ENCODE measurements at places on chromosomes 5 and 9.

GRCh38 chr9:5897851-5898250 is 7.2 kb downstream of the MLANA start:
- DNase-seq: no peak

GRCh38 chr5:137975208-137975607 is 57.7 kb downstream of the FAM13B start:
- DNase-seq: no peak

DNA sequence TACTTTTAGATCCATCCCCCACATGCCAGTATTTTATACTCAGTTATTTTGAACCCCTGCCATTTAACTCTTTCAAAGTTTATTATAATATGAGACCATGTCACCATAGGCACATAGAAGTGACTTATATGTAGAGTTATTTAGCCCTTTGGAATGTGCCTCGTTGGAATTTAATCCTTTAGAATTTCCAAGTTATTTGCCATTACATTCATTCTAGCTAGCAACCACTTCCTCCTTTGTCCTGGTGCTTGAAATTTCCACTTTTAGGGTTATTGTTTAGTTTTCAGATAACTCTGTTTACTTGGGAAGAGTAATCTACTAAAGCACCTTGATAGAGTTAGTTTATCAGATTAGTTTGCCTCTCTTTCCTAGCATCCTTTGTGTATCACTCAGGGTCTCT is 82.8 kb upstream of the TLE1 start:
- DNase-seq: no peak

- no peak for DNase-seq
These were observed 79.3 kb upstream of the MAP3K1 start for GRCh38 chr5:56735849-56736641.

DNA sequence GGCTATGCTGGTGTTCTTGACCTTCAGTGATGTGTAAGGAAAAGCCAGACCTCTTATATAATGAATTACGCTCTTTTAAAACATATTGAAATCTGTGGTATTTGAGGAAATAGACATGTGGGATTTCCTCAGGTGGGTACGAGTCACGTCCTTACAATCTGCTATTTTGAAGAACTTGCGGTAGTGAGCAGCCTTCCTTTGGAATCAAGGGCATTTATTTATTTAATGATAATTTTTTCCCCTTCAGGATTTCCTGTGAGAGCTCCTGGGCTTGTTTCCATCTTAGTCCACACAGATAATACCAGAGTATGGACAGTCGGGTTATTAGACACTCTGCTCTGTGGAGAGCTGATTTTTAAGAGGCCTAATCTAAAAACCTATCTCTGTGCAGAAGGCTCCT is 167.9 kb downstream of the ARHGEF28 start:
- DNase-seq: no peak

- DNase-seq: no peak
These were observed 248.8 kb downstream of the NNT start for GRCh38 chr5:43851741-43852140.

GRCh38 chr9:123011878-123012528 is 21.5 kb upstream of the GPR21 start:
- no peak for DNase-seq

- DNase-seq: no peak
These were observed 298.6 kb downstream of the PARP8 start for GRCh38 chr5:50964746-50965653.

GRCh38 chr5:41270423-41271251 is 57.3 kb upstream of the C6 start:
- no peak for DNase-seq

DNA sequence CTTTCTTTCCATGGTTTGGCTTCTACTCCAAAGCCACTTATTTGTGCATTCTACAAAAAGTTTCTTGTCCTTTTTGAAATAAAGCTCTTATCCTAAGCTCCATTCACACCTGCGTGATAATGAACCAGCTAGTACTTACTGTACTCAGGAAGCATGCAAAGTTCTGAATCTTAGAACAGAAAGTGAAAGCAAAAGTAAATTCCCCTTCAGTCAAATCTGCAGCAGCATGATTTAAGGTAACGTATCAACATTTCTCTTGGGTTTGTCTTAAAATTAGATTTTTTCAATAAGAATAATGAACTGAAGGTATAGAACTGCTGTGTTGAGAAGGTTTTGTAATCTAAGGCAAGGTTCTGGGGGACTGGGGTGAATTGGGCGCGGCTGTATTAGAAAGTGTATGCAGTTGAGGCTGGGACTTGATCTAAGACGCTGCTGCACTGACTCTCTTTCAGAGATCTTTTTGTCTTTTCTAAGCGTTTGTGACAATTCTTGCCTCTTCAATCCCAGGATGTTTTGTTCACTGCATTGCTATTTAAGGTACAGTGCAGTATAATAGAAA is at the start of gene ERAP2:
TSS of gene ERAP2 (plus strand) at position 209 of the 559 bp plus-strand sequence. CDS start 3,186 bp downstream, outside the sequence.
- DNase-seq: no peak

DNA sequence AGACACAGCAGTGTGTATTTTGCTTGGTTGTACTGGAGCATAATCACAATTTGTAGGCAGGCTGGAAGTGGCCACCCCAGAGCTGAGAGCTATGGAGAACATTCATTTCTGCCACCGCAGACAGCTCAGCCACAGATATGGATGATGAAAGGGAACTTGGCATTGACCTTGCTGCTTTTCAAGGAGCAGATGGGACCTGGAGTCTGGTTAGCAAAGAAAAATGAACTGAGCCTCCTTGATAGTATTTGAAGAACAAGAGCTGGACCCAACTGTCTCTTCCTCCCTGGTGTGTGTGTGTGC is 395.2 kb upstream of the ZNF462 start:
- no peak for DNase-seq

GRCh38 chr5:56700711-56701110 is 114.6 kb upstream of the MAP3K1 start:
- no peak for DNase-seq

- DNase-seq: peak; percentile 9
These were observed 828 bp downstream of the ZSWIM6 start for GRCh38 chr5:61332851-61333320.

- DNase-seq: no peak
These were observed 74.3 kb downstream of the LRSAM1 start for GRCh38 chr9:127525401-127526188.

GRCh38 chr9:107067739-107068416 is 204.9 kb downstream of the ZNF462 start:
- no peak for DNase-seq

- peak; percentile 34 for DNase-seq
These were observed at the start of gene PRELID2 for GRCh38 chr5:145834917-145835847. Gene PRELID2, minus strand, starts transcription at chr5:145835342. Its CDS starts 91 bp downstream, at chr5:145835251.

- no peak for DNase-seq
These were observed 22.0 kb upstream of the TGFBI start for GRCh38 chr5:136006761-136007251.

- DNase-seq: no peak
These were observed 73.6 kb upstream of the ADAMTS16 start for GRCh38 chr5:5066276-5067186.

DNA sequence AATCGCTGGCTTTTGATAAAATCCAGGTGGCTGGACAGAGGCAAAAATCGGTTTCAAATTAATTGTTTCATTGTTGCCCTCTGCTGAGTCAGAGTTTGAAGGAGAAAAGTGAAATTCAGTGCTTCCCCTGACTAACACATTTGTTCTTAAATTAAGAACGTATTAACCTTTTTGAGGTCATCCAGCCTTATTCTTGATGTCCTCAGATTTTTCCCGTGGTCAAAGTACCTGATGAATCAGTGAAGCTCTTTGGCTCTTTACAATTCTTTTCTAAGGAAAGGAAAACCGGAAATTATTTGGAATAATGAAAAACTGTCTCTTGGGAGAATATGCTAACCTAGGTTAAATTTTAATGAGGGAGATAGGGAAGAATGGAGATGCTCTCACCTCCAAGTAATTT is 21.6 kb downstream of the OSMR start:
- no peak for DNase-seq

DNA sequence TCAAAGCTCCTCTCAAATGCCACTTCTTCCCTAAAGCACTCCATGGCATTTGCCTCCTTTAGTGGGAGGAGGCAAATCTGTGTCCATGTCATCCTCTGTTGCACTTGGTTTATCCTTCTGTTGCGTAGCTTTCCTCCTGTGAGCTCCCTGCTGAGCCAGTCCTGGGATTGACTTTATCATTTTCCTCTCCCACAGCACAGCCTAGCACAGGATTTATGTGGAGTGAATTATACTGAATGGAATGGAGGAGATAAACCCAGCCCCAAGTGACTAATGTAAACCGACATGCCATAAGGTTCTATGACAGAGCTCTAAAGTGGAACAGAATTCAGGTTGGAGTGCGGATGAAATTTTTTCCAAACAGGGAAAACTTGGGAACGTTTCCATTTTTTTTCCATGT is 26.4 kb upstream of the TOMM5 start:
- no peak for DNase-seq

DNA sequence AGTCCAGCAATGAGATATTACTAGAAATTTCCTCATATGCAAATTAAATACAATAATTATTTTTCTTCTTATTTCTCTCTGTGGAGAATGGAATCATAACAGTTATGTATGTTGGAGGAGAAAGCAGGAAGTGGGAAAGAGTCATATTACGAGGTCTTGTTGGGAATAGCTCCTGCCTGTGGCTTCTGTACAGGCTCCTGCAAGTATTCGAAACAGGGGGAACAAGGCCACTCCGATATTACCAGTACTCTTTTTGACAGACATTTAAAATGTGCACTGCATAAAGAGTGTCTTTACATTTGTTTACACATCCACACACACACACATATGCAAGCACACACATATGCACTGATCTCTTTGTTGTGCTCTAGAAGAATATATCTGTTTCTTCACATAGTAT is 812.0 kb upstream of the ZNF608 start:
- no peak for DNase-seq

DNA sequence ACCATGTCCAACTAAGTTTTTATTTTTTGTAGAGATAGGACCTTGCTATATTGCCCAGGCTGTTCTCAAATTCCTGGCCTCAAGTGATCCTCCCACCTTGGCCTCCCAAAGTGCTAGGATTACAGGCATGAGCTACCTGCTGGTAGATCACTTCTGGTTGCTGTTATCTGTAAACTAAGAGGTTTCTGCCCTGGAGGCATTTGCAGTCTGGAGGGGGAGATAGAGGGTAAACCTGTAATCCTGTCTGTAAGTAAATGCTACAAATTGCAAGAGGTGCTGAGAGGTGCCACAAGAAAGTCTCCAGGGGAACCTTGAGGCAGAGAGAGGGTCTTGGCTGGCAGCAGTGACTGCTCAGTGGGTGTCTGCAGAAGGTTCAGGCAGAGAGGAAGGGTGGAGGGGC is 29.0 kb upstream of the GGTA1 start:
- no peak for DNase-seq

DNA sequence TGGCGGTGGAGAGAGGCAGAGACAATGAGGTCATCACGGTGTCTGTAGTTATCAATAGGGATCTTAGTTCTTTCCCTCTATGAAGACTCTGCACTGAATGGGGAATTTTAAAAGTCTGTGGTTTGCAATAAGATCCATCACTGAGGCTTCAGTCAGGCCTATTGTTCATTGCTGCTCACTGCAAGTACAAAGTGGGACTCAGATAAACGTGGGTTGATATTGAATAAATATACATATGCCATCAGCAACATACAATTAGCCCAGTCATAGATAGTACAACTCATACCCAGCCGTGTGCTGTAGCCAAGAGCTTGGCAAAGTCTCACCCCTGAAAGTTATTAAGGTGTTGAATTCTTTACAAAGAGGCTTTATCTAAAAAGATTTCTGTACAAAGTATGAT is 88.4 kb downstream of the ENC1 start:
- no peak for DNase-seq

DNA sequence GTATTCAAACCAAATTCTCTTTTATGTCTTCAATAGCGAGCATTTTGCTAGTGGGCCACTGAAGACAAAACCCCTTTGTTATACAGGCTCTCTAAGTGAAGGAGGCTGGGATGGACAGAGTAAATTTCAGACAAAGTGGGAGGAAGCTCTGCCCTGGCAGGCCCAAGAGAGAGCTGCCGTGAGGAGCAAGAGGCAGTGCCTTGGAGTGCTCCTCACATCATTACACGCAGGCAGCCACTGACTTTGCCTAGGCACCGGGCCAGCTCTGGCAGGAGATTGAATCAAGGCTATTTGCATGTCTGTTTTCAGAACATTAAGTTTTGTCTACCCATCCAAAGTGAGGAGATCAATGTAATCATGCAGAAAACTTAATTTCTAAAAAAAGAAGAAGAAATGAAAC is 167.7 kb downstream of the CCDC192 start:
- no peak for DNase-seq

DNA sequence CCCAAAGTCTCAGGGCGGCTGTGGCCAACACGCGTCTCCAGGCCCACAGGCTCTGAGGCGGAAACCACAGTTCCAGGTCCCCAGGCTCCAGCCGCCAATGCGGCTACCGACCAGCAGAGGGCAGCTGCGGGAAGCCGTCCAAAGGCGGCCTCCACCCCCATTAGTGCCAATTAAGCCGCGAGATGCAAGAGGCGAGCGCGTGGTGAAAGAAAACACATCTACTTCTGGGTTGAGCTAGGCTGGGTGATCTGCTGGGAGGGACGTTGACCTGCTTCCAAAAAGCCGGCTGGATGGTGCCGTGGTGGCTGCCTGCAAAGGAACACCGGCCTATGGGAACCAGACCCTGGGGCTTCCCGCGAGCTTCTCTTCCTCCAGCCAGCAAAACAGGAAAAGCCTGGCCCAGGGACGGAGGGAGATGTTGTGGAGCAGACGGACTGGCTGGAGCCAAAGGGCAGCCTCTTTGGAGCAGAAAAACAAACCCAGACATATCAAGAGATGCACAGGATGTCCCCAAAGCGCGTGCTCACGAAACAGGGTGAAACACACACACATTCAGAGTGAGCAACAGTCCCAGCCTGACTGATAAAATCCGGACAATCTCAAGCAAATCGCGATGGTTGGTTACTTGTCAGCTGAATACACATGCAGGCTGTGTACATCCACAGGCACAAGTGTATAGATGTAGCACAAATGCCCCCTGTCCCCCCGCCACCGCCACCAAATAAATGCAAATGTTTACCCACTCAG is 187.1 kb upstream of the BRINP1 start:
- DNase-seq: peak; percentile 6

DNA sequence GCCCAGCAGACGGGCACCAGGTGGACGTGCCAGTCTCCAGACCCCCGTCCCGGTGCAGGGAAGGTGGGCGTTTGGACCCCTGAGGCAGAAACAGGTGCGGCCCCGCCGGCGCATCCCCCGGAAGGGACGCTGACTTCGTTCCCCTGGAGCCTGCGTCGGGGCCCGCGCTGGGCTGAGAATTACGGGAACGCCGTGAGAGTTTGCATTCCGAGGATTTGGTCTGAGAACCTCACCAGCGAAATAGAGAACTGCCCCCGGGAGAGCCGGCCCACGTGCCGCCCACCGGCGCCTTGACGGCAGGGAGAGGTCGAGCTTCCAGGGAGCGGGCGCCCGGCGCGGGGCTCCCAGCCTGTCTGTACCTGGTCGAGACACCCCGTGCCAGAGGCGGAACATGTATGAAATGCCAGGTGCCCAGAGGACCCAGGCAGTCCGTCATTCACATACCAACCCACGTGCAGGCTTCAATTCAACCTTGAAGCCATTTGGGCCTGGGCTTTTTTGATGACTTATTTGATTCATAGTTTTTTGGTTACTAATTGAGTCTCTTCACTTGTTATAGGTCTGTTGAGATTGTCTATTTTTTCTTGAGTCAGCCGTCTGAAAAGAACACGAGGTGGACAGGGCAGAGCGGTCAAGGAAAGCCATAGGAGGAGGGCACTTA is 877 bp upstream of the CAMSAP1 start:
- no peak for DNase-seq

All from stimulated activated CD4-positive, alpha-beta T cell treated with anti-CD3 and anti-CD28 coated beads, Interleukin-4, amount 100 ng/mL, for 4 hours (primary cell).